ENCODE measurements at places on chromosomes 6 and 20.

- no peak for DNase-seq
Observed at GRCh38 chr6:142485256-142485655, 183.4 kb downstream of the ADGRG6 start.

- DNase-seq, result peak; percentile 12
Observed at GRCh38 chr6:33914645-33915044, 110.8 kb upstream of the MLN start.

GRCh38 chr6:106966229-106966628 is 8.3 kb downstream of the CD24 start:
- no peak for DNase-seq

DNA sequence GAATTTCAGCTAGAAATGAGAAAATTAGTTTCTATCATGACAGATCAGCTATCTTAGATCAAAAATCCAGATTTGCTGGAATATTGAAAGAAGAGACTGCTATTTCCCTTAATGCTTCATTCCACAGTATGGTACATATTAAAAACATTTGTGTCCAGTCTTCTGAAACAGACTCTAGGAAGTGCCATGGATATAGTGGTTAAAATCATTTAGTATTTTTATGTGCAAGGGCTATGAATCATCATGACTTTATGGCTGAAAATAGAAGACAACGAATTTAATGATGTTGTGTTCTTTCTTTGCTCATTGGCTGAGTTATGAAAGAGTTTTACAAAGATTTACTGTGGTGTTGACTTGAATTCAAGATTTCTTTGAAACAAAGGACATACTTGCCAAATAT is 146.6 kb downstream of the ANKRD60 start:
- DNase-seq, result no peak

- no peak for DNase-seq
Observed at GRCh38 chr20:38799203-38799602, 6.3 kb upstream of the PPP1R16B start.

DNA sequence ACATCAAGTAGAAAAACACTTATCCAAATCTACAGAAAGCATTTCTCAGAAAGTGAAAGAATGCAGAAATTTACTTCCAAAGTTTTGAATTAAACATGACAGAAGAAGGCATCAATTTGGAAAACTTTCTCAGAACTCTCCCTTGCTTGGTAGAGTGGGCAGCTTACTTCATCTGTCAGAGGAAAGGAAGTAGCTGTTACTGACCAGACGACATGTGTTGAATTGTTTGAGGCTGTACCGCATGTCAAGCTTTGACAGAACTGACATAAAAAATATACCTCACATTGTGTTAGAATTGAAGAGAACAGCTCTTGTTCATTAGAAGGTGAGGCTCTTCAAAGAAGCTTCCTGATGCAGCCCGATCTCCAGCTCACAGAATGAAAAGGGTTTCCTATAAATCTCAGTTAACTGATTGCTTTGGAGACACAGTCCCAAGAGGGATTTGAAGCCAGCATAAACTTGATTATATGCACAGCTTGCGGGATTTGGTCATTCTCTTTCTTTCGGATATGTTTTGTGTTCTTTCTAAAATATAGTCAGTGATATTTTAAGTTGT is 190.7 kb downstream of the PLCB1 start:
- no peak for DNase-seq

- DNase-seq, result no peak
Observed at GRCh38 chr6:35967076-35967774, 46.3 kb upstream of the SRPK1 start.

GRCh38 chr6:32110632-32111031 is 1.5 kb upstream of the TNXB start:
- DNase-seq, result no peak

DNA sequence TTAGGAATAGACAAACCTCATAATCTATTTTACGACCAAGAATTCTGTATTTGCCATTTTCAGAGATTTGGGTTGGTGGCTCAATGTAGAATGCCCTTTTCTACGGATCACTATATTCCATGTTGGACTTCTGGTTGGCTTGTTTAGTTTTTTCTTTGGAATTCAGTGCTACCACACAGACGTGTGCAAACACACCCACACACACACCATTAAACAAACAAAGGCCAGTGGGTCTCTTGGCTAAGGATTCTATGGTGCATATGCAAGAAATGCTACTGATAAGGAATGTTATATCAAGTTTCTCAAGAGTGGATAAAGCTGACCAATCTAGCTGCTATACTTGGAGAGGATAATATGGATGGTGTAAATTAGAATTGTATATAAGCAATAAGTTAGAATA is 8.0 kb downstream of the ABT1 start:
- no peak for DNase-seq

- no peak for DNase-seq
Observed at GRCh38 chr6:169950558-169950957, 199.1 kb downstream of the ERMARD start.

GRCh38 chr6:72966628-72967280 is 258.5 kb downstream of the KHDC1L start:
- no peak for DNase-seq

GRCh38 chr20:33649201-33649681 is 12.9 kb upstream of the C20orf144 start:
- DNase-seq, result no peak

DNA sequence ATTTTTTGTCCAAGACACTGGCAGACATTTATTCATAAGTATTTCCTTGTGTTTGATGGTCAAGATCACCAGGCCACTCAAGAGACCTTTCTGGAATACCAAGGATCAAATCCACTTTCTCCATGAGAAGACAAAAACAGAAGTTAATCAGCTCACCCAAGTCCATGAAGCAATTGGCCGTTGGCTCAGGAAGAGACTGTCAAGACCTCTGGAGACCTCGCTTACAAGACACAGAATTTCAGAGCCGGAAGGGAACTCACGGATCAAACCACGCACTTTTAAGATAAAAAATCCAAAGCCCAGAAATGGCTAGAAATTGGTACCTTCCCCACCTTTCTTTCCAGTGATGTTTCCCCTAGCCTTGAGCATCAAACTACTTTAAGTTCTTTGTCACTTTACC is 3.3 kb downstream of the TRERF1 start:
- no peak for DNase-seq

DNA sequence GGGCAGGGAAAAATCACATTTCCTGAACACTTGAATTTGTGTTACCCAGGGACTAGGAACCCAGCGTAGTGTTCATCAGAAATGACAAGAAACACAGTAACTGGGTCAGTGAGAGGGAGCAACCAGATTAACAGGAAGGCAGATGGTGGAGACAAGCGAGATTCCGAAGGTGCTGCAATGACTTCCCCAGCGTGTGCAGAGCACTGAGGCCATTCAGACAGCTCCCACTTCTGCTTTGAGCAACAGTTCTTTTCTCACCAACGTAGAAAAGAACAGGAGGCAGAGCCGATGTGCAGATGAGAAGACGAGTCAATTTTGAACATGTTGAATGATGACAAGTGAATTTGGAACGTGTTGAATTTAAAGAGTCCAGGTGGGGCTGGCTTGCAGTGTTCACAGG is 63.1 kb upstream of the IFNGR1 start:
- DNase-seq, result no peak

GRCh38 chr6:20805021-20805420 is 270.8 kb downstream of the CDKAL1 start:
- DNase-seq, result no peak

- DNase-seq, result no peak
Observed at GRCh38 chr20:10110151-10110550, 75.4 kb downstream of the ANKEF1 start.

All from stimulated activated CD8-positive, alpha-beta memory T cell treated with anti-CD3 and anti-CD28 coated beads, Interleukin-15, amount 100 ng/mL, for 4 hours (primary cell).